ENCODE measurements at places on chromosomes 1 and 21.

DNA sequence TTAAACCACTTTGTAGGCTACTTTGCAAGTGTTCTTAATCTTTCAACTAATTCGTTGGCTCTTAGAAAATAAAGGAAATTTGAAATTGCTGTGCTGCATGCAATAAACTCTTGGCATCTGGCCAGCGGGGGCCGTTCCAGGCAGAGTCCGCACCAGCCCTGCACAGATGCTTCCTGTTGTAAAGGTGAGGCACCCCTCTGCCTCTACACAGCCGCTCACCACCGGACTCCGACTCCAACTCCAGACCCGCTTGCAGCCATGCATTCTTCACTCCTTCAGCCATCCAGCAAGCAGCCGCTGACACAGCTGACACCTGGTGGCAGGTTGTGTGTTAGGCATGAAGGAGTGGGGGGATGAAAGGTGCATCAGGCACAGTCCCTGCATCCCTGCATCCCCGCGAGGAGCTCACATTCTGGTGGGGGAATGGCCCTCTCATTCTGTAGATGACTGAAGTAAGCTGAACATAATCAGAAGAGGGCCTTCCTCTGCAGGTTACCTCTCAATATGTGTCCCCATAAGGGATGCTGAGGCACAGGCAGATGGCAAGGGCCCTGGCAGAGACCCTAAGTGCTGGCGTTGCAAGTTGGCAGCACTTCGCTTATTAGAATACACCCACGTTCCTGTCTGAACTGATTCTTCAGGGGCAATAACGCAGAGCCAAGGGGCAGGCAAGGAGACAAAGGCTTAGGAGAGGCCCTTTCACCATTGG is 56.8 kb downstream of the GLIS1 start:
- DNase-seq = peak; percentile 32

DNA sequence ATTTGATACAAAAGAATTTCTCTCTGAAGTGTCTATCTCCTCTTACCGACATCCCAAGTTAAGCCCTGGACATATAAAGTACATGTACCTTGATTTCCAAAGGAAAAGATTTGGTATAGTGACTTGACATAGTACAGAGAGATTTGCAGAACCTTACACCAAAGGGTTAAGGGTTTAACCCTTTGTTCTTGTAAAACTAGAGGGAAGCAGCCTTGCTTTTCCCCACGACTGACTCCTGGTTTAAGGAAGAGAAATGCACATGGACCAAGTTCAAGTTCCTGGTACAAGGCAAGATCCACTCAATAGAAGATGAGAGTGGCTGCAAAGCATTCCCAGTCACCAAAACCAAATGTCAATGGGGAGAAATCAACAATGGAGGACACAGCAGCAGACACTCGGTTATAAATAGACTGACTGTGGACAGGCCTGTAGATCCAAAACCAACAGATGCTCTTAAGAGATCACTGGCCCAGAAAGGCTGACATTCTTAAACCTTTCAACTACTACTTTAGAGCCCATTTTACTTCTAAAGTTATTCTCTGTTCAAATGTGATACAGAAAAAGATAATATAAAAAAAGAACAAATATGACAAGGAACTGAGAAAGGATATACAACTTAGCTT is 69.4 kb downstream of the PUM1 start:
- DNase-seq = no peak

DNA sequence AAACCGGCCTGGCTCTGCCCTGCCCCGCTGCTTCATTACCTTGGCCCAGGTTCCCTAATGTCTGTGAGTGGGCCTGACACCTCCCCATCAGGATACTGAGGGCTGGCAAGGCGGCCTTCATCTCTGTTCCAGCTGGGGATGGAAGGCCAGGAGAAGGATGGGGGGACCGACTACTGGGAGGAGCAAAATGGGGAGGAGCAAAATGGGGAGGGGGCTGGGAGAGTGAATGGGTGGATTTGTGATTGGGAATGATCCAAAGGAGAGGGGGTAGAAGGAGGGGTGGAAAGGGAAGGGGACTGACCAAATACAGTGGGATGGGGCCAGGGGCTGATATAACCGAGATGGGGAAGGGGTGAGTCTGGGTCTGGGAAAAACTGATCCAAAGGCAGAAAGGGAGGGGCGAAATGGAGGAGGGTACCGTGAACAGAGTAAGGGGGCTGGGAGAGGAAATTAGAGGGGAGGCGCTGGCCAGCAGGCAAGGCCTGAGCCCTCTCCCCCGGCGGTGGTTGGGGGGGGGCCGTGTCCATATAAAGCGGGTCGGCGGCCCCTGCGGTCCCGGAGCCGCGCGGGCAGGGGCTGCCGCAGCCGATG is at the start of gene FOXE3:
Gene FOXE3 (plus strand): TSS at position 558 of the 591 bp plus-strand sequence. CDS start 31 bp downstream, at position 589.
- no peak for DNase-seq

DNA sequence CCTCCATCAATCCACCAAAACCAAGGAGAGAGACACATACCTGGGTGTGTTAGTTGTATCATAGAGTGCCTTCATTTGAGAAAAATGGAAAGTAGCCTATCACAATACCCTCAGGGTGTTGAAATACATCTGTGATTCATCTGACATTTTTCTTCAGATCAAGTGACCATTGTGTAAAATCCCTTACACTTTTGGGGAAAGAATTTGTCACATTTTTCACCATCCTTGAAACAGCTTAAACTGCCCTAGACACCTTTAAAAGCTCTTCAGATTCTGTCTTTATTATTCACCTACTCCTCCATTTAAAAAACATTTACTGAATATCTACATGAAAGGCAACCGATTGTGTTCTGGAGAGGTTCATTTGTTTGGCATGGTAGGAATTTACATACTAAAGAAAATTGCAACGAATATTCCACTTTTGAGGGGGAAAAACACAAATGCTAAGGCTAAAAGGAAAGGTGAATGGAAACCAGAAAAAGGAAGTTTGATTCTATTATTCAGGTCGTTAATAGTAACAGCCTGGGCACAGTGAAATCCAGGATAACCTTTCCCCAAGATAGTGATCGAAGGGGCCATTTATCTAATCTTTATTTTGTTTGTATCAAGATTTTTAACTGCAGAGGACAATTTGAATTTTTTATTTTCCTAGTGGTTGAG is 70.4 kb upstream of the SAMSN1 start:
- DNase-seq = no peak

GRCh38 chr1:116261227-116261626 is 111.8 kb upstream of the ATP1A1 start:
- DNase-seq = peak; percentile 54

DNA sequence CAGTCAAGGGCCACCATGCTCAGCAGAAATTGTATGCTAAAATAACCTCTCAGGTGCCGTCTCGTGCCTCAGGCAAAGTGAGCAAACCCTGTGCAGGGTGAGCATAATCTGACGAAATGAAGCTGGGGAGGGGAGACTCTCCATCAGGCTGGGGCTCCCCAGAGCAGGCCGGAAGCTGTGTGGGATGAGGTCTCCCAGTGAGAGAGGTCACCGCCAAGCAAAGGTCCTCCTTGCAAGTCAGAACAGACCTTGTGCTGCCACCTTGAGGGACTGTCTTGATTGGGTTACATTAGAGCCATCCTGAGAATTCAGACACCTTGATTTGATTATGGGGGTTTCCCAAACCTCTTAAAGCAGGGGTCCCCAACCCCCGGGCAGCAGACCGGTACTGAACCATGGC is 64.2 kb downstream of the ZNF684 start:
- no peak for DNase-seq

DNA sequence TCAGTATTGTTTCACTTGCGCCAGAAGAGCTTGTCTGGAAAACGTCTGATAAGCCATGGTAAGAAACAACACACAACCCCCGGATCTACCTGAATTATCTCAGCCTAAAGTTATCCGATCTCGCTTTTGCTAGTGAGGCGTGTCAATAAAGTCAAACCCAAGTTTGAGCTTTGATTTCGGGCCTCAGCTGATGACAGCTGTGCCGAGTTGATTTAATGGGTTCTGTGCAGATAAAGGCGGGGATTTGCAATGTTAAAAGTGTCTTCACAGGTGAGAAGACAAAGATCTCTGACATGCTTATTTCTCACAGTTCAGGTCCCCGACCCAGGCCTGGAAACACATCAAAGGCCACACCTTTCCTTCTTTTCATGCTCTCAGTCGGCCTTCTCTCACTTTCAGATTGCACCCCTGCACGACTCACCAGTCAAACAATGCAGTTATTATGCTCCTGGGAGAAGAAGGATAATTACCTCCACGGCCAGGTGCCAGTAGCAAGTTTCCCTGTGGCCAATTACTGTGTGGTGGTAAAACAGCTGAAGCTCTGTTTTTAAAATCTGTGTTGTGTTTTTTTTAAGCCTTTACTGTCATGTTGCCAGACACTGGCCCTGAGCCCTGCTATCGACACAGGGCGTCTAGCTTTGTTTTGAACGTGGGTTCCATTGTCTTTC is 245.3 kb upstream of the RUNX1 start:
- DNase-seq = no peak

- DNase-seq = no peak
Observed at GRCh38 chr1:52603630-52604029, 1.5 kb downstream of the GPX7 start.

GRCh38 chr1:17404034-17404684 is 32.2 kb downstream of the PADI6 start:
- DNase-seq = no peak

- no peak for DNase-seq
Observed at GRCh38 chr1:230212405-230212936, 145.4 kb downstream of the GALNT2 start.

GRCh38 chr1:60861961-60862567 is 220.3 kb upstream of the NFIA start:
- DNase-seq = no peak

- DNase-seq = no peak
Observed at GRCh38 chr1:9164919-9165318, 36.0 kb upstream of the GPR157 start.

DNA sequence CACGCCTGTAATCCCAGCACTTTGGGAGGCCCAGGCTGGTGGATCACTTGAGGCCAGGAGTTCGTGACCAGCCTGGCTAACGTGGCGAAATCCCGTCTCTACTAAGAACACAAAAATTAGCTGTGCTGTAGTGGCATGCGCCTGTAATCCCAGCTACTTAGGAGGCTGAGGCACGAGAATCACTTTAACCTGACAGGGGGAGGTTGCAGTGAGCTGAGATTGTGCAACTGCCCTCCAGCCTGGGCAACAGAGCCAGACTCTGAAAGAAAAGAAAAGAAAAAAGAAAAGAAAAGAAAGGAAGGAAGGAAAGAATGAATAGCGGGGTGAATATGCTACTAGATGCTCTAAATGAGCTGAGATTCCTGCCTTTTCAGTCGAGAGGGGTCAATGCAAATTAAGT is 7.1 kb downstream of the GFI1 start:
- no peak for DNase-seq

DNA sequence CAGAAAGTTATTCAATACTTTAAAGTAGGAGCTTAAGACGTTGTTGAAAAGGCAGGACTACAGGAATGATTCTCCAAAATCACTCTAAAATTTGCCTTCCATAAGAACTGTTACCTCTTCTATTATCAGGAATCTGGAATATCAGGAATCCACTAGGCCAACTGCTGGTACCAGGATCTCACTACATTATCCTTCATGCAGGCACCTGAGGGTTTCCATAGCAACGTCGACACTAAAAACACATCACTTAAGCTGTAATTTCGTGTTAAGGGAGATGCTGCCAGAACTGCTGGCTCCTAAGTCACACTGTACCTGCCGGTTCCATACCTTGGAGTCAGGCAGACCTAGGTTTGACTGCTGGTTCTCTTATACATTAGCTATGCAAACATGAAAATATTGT is 139.7 kb upstream of the C1orf87 start:
- DNase-seq = no peak

DNA sequence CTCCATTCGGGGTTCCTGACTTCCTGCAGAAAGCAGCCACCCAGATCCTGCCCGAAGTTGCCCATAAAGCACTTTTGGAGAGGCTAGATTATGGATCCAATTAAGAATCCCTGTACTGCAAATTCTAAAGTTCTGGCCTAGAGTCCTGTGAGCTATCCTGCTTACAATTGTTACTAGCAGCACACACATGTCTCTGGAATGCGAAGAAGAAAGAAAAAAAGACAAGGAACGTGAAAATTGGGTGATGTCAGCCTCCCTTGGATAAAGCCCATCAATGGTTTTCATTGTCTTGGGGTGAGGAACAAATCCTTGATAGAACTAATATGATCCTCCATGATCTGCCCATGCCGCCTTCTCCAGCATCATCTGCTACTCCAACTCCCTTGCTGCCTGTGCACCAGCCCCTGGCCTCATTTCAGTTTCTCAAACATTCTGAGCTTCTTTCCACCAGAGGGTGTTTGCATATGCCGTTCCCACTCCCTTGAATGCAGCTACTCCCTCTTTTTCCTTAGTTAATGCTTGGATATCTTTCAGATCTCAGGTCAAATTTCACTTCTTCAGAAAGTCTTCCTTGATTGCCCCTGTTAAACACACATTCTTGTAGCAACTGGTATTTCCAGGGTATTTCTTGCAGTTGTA is 94.0 kb downstream of the ST6GALNAC5 start:
- no peak for DNase-seq

DNA sequence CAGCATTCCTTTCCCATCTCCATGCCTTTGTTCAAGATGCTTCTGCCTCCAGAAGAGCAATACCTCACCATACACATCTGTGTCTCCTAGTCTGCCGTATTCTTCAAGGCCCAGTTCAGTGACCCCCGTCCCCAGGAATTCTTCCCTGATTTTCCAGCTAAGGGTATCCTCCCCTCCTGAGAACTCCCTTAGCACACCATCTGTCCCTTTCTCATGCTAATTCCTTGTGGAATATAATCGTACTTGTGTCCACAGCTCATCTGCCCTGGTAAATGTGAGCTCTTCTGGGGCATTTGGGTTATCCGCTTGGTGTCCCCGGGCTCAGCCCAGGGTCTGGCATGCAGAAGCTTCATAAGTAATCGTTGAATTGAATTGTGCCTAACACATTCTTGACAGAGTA is 40.9 kb downstream of the BEND5 start:
- no peak for DNase-seq

- DNase-seq = no peak
Observed at GRCh38 chr1:189606795-189607476, 870.7 kb downstream of the BRINP3 start.

- DNase-seq = peak; percentile 84
Observed at GRCh38 chr21:18951271-18952038, 547.9 kb upstream of the TMPRSS15 start.

GRCh38 chr1:15988856-15989736 is 13.2 kb upstream of the ZBTB17 start:
- DNase-seq = no peak

DNA sequence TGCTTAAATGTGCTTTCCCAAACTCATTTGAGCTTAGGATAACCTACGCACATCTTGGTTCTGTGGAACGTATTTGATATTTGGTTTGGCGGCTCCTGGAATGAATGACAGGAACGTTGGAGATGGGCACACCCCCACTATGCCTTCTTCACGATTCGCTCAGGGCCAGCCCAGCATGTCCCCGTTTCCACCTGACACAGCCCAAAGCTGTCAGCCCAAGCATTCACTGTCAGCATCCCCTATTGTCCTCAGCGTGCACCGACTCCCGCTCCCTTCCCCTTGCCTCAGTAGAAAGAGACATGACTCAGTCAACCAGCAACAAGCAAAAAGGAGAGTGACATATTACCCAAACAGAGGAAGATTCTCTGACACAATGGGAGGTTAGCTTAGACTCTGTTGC is 181.4 kb downstream of the KCNJ6 start:
- DNase-seq = no peak

DNA sequence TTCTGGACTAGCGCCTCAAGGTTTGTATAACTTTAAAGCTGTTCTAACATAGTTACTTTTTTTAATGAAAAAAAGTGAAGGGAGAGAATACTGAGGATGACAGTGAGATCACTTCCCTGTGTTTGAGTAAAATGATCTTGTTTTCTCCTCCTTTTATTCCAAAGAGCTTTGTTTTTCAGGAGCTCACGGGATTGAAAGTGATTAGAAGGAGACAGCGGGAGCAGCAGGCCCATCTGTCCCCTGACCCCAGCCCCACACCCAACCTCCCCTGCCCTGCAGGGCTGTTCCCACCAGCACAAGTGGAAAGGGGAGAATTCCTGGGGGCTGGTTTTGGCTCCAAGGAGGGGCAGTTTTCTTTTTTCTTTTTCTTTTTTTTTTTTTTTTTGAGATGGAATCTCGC is 2.1 kb upstream of the DNMT3L start:
- no peak for DNase-seq

All from SK-MEL-5 (cell line).